ENCODE measurements at places on chromosomes 3 and 15.

DNA sequence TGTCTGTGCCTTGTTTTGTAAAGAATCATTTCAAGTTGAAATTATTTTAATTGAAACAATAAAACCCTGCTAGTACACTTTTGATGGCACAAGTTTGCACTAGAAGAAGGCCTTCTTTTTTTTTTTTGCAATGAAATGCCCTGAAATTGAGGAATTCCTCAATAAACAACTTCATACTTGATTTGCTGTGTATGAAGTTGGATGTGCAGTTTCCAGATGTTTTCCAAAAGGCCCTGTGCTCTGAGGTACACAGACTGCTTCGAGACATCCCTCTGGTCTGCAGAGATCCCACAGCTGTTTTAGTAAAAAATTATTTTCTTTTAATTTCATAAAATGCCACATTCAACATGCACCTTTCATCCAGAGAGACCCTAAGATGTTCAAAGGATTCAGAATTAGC lies 48.9 kb downstream of the HES1 start:
- DNase-seq, result no peak

- DNase-seq, result no peak
These were observed 132.8 kb downstream of the KCNAB1 start for GRCh38 chr3:156253150-156253549.

- DNase-seq, result no peak
These were observed 773.5 kb downstream of the SQOR start for GRCh38 chr15:46408312-46408711.

- no peak for DNase-seq
These were observed 44.8 kb upstream of the MUC4 start for GRCh38 chr3:195856410-195857084.

DNA sequence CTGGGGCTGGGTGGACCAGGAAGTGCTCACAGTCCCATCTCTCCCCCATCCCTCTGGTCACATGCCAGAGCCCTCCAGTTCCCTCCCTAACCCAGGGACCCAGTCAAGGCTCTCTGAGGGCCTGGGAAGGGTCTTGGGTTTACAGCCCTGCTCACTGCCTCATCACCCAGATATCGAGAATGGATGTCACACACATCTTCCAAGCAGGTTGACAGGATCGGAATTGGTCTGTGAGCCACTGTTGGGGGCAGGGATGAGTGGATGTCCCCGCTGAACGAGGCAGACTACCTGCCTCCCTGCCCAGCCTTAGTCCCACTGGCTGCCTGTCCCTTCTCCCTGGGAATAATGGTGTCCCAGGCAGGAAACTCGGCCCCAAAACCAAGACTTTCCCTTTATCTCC lies 20.0 kb upstream of the GOLGA6C start:
- no peak for DNase-seq

- DNase-seq, result peak; percentile 49
These were observed 15.3 kb upstream of the IREB2 start for GRCh38 chr15:78422571-78423340.

GRCh38 chr3:55868347-55868746 lies 381.2 kb upstream of the WNT5A start:
- DNase-seq, result no peak

DNA sequence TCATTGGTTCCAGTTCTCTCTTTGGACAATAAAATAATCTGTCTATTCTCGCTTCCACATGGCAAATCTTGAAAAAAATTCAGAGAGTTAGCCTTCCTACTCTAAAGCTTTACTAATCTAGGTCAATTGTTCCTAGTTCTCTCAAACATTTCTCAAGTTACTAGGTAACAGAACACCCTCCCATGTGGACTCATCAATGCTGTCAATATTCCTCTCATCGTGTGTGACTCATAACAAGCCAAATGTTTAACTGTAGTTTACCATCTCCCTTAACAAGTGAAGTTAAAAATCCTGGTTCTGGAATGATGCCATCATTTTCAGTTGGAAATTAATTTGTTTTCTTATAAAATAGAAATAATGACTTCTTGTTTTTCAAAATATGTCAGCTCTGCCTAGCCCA lies 438.6 kb downstream of the ROBO1 start:
- DNase-seq, result no peak

DNA sequence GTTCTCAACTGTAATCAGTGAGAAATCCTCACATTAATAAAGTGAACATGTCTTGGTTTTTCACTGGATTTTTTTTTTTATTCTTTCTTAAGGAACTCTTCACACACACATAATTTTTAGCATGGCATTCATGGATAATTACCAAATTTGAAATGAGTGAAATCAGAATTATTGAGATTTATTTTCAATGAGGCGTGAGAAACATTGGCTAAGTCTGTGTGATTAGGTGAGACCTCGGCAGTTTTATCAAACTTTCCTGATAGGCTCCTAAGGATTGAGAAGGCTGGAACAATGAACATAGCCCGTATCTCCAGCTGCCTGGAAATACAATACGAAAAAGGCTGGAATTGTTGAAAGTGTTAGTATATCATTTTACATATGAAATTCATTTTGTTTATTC lies 35.5 kb downstream of the MDFIC2 start:
- DNase-seq, result no peak

DNA sequence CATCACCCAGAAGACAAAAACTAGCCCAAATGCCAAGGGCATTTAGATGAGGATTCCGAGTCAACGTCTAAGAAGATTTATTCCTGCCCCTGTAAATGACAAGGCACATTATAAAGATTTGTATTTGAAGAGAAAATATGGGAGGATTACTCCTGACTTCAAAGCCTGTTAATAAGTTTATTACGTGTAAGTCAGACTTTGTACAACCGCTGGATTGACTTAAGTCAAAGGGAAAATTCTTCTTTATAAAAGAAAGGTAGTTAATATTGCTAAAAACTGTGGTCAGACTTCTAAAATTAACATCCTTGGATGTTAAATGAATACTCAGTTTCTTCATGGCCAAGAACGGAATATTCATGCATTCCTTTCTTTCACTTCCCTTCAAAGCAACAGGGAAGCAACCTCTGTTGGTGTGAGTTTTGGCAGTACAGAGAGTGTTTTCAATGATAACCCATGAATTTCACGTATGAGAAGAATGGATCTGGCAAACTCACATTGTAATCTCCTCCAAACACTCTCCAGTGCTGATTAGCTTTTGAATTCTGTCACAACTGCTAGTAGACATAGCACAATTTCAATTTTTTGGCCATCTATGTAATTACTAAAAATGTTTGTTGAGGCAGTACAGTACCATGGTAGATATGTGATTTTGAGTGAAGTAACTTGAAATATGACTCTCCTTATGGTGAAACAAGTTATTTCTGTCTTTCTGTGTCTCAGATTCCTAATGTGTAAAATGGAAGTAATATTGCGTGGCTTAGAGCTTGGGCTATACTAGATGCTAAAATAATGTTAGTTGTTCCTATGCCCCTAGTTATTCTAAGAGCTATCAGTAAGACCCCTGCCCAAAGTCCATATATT lies 62.0 kb downstream of the PLD1 start:
- no peak for DNase-seq

DNA sequence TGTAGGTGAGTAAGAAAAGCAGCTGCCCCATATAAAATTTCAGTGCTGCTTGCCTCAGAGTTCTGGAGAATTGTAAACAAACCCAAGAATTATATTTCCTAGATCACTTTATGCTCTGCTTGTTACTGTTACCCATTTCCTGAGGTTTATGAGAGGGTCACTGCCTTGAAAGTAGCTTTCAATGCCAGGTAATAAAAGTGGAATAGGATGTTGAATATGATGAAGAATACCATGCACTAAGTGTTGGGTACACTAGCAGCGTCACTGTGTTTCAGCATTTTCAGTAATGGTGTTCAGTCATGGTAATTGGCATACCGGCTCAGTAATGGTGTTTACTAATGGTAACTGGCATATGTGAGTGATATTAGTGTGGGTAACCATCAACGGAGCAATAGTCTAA lies 449.8 kb upstream of the TPRG1 start:
- no peak for DNase-seq

GRCh38 chr3:24498391-24498790 lies 3.7 kb upstream of the THRB start:
- no peak for DNase-seq

- DNase-seq, result no peak
These were observed 45.9 kb upstream of the ACTC1 start for GRCh38 chr15:34841262-34841725.

DNA sequence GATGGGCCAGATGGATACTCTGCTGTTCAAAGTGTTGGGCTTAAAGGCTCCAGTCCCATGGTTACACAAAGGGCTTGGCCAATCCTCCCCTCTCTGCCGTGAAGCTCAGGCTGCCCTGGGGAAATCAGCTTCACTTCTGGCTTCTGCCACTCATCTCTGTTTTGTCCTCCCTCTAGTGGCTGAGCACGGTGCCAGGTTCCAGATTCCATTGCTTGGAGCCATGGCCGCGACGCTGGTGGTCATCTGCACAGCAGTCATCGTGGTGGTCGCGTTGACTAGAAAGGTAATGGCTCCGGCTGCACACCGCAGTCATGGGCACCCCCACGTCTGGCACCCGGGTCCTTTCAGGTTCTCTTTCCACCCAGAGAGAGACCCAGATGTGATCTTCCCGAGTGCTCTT lies 5.6 kb downstream of the TIGIT start:
- DNase-seq, result no peak

- no peak for DNase-seq
These were observed 19.0 kb downstream of the PCYT1A start for GRCh38 chr3:196268284-196269163.

DNA sequence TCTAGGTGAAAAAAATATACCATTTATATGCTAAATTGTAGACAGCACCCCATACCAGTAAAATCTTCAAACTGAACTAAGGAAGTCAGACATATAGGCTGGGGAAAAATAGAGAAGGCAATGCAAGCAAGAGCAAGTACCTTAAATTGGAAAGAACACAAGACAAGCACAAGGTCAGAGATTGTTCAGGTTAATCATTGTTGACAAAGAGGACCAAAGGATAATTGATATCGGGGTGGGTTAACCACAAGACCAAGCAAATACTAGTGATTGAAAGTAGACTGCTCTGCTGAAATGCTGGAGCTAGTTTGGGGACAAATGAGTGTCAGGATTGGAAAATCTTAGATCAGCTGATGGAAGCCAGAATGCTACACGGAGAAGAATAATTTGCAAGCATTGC lies 499.8 kb downstream of the ROBO2 start:
- DNase-seq, result no peak

GRCh38 chr3:119175872-119176756 lies 2.7 kb downstream of the UPK1B start:
- no peak for DNase-seq

- no peak for DNase-seq
These were observed 19.1 kb upstream of the PLCH1 start for GRCh38 chr3:155763870-155764463.

- no peak for DNase-seq
These were observed 59.3 kb downstream of the PIK3R4 start for GRCh38 chr3:130687327-130687726.

- DNase-seq, result no peak
These were observed 48.7 kb upstream of the FHIT start for GRCh38 chr3:61300006-61300380.

- no peak for DNase-seq
These were observed 520.3 kb downstream of the EDEM1 start for GRCh38 chr3:5707794-5708193.

DNA sequence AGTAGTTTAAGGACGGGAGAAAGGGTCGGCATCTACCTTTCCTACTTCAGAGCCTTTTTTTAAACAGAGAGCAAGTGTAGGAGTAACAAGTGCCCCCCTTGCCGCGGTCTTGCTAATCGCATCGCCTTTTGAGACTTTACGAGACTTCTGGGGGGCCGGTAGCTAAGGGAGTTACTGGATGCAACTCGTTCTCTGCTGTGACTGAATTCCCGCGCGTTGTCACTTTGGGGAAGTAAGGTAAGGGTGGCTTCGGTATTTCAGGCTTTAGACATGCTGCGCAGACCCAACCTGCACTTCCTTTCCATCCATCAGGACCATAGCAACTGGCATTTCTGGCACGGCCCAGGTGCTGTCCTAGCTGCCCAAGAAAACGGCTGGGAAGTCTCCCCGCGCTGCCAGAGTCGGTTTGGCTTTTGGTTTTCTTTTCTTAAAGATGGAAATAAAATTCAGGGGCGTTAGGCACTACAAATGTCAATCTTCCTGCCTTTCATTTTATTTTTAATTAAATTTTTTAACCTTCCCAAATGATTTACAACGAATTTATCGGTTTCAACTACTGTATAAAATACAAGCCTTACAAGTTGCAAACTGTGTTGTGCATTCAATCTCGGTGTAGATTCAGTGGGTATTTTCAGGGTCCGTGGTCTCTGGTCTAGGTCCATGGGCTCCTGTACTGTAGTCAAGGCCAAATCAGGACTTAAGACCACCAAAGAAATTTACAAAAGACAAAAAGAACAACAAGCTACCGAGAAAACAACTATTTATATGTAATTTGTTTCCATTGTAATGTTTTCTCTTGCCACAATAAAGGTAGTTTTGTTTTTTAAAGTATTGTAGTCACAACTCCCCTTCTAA lies 3.5 kb downstream of the MECOM start:
- no peak for DNase-seq

DNA sequence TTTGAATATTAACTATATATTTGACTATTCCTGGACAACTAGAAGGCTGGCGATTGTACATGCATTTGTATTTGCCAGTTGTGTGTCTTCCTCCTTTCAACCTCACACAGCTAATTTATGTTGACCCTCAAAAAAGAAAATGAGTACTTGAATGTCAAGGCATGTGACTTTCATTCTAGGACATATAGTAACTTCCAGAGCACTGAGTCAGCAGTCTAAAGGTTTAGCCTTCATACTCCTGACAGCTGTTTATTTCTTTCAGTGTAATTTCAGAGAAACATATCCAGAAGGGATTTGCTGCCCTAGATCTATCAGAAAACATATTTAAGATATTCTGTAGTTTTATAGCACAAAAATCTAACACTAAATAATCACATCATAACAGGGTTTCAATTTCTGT lies 74.6 kb upstream of the GOLGA8J start:
- DNase-seq, result no peak

DNA sequence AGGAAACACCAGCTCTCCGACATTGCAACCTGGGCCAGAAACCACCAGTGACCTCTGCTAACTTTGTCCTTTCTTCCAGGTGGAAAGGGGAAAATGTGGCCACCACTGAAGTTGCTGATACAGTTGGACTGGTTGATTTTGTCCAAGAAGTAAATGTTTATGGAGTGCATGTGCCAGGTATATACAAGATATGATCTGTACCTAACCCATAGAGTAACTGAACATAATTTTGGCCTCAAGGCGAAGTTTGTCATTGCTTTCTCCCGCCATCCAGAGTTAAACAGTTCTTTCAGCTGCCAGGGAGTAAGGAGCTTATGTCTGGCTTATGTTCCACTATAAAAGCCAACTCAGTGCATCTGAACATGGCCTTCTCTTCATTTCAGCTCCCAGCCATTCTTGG lies 36.7 kb downstream of the HDC start:
- DNase-seq, result no peak

GRCh38 chr3:120350401-120350941 lies 1.3 kb upstream of the LRRC58 start:
- DNase-seq, result no peak

Data from stimulated activated CD4-positive, alpha-beta T cell treated with anti-CD3 and anti-CD28 coated beads, Interleukin-1b, Interleukin-23, amount 100 ng/mL, for 1 hour (primary cell).